ENCODE measurements at places on chromosomes 3 and 15. TPM values are rescaled to one million over a fixed set of nuclear protein-coding genes. Genes with fewer than 3 reads are reported as not detected.

DNA sequence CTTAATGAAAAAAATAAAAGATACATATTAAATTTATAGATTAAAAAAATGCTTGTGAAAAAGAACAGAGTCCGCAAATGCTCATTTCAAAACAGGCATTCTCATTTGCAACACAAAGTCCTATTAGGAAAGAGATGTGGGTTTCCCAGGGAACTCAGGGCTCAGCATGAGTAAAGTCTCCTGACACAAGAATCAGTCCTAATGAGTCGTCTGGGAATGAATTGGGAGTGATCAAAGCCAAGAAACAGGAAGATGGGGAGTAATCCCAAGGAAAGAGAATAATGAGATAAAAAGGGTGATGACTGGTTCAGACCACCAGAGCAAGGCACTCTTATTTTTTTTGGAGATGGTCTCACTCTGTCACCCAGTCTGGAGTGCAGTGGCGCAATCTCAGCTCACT is 443.7 kb downstream of the NR2F2 start:
- DNase-seq, result no peak

- DNase-seq, result no peak
These were observed 637.9 kb downstream of the PLOD2 start for GRCh38 chr3:145522893-145523651.

- DNase-seq, result no peak
These were observed 100.4 kb downstream of the VGLL4 start for GRCh38 chr3:11543141-11543947.

The MESP2 gene
- not detected for total RNA-seq

The HTR3D gene
- total RNA-seq, result not detected

All from esophagus muscularis mucosa (tissue), 4 donors.